ENCODE measurements at places on chromosomes 5 and 9.

- no peak for DNase-seq
Observed at GRCh38 chr5:81398741-81399140, 4.8 kb upstream of the ACOT12 start.

DNA sequence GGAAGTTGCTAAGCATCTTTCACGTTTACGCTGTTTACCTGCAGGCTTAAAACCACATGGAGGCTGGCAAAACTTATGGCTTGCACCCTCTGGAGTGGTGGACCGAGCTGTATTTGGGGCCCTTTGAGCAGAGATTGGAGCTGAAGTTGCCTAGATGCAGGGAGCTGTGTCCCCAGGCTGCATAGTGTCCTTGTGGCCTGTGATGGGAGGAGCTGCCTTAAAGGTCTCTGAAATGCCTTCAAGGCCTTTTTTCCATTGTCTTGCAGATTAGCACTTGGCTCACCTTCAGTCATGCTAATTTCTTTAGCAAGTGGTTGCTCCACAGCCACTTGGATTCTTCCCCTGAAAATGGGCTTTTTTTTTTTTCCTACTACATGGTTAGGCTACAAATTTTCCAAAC, 81.5 kb upstream of the CHD1 start:
- no peak for DNase-seq

DNA sequence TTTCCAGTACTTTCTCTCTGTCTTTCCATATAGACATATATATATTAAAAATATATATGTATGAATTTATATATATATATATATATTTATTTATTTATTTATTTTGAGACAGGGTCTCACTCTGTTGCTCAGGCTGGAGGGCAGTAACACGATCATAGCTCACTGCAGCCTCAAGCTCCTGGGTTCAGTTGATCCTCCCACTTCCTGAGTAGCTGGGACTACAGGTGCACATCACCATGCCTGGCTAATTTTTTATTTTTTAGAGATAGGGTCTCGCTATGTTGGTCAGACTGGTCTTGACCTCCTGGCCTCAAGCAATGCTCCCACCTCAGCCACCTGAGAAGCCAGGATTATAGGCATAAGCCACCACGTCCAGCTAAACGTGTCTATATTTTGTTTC, 210.1 kb downstream of the CD180 start:
- DNase-seq, result no peak

DNA sequence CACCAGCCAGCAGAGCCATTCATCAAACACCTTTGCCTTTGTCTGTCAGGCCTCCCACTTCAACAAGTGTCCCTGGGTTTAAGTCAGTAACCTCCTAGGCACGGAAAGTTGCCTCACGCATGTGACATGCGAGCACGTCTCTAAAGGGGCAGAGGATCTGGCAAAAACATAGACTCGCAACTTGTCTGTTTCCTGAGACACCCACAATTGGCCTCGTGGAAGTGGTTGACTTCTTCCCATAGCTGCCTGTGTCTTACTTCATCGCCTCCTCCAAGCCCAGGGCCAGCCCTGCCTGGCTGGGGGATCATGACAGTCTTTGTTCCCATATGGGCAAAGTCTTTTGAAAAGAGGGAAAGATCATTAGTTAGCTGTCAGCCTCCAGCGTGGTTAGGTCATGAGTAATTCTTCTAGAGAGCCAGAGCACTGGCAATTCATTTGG, 35.5 kb upstream of the GLRX start:
- no peak for DNase-seq

- DNase-seq, result no peak
Observed at GRCh38 chr9:95092262-95093072, 225.0 kb downstream of the FANCC start.

DNA sequence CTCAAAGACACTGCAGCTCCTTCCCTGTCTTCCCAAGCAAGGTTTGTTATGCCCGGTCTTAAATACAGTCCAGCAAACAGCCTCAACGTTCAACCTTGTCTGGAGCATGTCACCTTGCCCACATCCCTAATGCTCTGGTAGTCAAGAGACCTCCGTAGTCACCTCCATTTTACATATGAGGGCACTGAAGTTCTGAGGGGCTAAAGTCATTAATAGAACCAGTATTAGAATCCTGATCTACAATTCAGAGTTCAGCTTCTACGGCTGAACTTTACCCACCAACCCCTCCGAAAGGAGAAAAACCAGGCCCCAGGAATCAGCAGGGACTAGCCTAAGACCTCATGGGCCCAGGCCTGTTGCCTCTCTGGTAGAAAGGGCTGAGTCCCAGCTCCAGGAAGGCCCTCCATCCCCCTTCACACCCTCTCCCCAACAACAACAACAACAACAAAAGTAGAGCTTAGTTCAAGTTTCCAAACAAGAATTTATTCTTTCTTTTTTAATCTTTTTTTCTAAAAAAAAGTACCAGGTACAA, 795 bp upstream of the STOML2 start:
- DNase-seq, result no peak

DNA sequence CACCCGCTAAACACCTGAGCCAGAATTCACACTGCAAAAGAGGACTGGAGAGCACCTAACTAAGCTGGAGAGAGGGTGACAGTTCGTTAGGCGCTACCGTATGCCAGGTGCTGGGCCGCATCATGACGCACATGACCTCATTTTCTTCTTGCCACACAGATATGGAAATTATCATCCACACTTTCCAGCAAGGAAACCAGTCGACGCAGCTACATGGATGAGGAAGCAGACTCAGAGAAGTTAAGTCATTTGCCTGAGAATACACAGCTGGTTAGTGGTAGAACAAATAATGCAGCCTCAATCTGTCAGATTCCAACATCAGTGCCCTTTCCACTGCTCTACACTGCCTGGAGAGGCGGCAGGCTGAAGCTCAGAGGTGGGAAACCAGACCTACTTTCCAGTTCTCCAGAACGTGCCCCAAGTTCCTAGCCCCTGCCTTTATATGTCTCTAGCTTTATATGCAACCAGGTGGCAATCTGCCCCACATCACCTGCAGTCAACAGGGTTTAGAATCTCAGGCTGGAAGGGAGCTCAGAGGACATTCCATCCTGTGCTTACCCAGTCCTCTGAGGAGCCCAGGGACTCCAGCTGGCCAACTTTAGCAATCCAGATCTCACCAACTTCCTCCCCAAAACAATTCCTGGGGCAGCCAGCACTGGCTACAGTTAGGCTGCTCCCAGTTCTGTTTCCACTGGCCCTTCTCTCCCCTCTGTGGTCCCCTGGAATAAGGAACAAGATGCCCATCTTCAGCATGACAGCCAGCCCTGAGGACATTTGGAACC, 8.8 kb downstream of the TNIP1 start:
- no peak for DNase-seq

DNA sequence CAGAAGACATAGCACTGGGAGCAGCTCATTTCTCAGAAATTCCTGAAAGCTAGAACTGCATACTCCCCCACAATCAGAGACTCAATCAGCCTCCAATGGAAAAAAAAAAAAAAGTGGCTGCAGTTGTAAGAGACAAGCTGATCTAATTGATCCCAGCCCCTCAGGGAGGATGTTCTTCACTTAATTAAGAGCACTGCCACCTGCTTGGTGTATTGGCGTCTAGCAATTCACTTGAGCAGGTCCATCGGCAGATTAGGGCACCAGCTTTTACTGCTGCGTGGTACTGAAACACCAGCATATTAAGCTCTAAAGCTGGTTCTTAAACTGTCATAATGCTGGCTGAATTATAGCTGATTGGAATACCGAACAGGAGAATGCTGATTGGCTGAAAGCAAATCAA, 1890.1 kb upstream of the WWC1 start:
- DNase-seq, result no peak

GRCh38 chr9:96619491-96620180, at the start of gene CDC14B:
CDC14B (minus strand) TSS chr9:96619843; CDS start chr9:96619378, 465 bp downstream.
- peak; percentile 45 for DNase-seq

DNA sequence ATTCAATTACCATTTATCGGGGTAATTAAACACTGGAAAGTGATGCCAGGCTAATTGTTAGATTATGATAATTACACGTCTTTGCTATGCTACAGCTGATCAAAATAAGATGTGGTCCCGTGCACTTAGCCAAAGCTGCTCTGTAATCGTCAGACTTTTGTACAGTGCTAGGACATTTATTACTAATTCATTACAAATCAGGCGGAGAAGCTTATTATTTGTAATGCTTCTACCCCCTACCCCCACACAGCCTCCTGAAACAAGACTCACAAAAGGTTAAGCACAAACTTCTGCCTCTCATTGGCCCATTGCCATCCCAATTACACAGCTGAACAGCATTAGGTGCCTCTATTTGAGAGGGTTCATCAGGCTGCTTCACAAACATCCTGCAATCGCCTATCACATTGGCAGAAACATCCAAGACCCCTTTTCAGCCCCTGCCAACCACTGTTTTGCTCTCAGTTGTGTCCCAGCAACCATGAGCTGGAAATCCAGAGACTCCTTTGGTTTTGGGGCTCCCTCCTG, 232.7 kb downstream of the EFNA5 start:
- no peak for DNase-seq

DNA sequence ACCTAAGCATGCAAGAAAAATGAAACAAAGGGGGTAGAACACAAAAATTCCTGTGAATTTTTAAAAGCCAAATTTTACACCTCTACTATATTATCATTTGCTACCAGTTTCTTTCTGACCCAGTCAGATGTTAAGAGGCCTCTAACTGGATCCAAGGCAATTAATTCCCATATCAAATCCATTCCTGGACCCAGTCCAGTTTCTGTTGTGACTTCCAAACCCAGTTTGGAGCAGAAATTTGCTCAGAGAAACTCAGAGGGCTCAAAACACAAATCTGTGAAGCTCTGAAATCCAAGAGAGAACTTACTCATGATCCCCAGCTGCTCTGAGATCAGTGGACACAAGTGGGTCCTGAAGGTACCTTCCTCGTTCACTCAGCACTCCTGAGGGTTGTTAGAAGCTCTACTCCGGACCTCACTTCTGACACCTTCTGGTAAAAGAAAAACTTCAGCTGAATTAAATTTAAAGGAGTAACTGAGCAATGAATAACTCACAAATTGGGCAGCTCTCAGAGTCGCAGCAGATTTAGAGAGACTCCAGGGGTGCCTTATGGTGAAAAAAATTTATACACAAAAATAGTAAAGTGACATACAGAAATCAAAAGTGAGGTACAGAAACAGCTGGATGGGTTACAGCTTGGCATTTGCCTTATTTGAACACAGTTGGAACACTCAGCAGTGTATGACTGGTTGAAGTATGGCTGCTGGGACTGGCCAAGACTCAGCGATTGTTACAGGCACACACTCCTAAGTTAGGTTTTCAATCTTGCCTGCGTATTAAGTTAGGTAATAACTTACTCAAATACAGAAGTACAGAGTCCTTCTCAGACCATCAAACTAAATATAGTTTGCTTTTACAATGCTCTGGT, 32.4 kb downstream of the INSL4 start:
- DNase-seq, result no peak

GRCh38 chr5:141850786-141851185, 27.4 kb downstream of the PCDH1 start:
- no peak for DNase-seq

DNA sequence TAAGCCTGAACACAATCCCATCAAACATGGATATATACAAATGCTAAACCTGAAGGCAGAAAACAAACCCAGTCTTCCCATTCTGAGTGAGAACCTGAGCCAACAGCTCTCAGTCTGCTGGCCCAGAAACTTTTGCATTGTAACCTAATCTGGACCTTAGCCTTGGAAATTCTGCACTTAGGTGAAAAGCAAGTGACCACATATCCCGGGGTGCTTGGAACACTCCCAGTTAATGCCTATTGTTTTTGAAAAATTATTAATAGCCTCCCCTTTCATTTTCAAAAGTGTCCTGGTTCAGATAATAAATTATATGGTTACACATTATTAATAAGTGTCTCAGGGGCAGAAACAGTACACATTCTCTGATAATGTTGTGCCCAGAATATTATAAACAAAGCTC, 228.3 kb upstream of the TARS1 start:
- DNase-seq, result no peak

DNA sequence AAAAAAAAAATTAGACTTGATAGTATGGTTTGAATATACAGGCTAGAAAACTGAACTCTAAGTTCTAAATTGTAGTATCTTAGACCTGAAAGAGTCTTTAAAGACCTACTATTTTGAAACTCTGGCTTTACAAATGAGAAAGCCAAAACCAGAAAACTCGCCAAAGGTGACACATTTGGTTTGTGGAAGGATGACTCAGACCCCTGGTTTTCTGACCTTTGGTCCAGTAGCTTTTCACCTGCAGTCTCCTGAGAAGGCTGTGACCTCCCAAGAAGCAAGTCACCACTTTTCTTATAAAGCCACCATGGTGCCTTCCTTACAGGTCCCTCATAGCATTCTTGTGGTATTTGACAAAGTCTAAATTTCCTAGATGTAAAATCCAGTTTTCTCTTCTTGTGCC, 102.1 kb upstream of the CEP78 start:
- no peak for DNase-seq

GRCh38 chr9:107540164-107540561, 50.6 kb upstream of the KLF4 start:
- DNase-seq, result no peak

DNA sequence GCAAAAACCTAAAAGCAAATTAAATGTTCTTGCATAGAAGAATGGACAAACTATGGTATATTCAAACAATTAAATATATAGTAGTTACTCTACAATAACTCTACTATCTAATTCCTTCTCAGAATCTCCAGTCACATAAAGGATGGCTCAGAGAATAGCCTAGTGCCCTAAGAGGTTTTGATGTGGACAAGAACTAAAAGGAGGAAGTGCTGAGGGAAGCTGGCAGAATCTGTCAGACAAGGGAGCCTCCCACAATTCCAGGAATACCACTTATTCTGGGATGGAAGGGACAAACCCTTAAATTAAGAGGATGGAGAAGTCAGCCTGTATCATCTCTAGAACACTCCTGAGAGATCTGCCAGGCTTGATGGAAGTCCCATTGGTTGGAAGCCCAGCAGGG, 30.4 kb downstream of the TNFSF8 start:
- DNase-seq, result no peak

GRCh38 chr5:172178991-172179989, 8.7 kb downstream of the STK10 start:
- DNase-seq, result no peak

DNA sequence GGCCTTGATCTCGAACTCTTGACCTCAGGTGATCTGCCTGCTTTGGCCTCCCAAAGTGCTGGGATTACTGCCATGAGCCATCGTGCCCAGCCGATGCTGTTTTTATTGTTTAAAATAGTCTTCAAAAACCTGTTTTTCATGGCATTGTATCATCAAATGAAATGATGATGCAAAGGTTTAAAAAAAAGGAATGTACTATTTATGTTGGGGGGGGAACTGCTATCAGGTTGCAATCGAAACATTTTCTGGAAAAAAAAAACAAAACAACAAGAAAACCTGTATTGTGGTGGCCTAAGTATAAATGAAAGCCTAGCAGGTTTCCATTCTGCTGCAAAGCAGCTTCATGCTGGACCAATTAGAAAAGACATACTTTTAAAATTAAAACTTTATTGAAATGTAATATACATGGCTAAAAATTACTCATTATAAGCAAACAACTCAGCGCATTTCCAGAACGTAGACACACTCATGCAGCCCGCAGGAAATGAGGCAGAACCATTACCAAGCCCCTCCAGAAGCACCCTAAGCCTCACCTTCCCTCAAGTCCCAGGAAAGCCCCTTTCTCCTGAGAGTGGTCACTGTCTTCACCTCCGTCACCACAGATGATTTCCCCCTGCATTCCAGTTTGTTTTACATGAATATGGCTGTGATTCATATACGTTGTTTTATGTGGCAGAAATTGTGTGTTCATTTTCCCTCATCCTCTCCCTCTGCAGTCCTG, 19.0 kb downstream of the GPR107 start:
- DNase-seq, result no peak
